ENCODE measurements at places on chromosomes 6 and 20. TPM values are rescaled to one million over a fixed set of nuclear protein-coding genes. Genes with fewer than 3 reads are reported as not detected.

DNA sequence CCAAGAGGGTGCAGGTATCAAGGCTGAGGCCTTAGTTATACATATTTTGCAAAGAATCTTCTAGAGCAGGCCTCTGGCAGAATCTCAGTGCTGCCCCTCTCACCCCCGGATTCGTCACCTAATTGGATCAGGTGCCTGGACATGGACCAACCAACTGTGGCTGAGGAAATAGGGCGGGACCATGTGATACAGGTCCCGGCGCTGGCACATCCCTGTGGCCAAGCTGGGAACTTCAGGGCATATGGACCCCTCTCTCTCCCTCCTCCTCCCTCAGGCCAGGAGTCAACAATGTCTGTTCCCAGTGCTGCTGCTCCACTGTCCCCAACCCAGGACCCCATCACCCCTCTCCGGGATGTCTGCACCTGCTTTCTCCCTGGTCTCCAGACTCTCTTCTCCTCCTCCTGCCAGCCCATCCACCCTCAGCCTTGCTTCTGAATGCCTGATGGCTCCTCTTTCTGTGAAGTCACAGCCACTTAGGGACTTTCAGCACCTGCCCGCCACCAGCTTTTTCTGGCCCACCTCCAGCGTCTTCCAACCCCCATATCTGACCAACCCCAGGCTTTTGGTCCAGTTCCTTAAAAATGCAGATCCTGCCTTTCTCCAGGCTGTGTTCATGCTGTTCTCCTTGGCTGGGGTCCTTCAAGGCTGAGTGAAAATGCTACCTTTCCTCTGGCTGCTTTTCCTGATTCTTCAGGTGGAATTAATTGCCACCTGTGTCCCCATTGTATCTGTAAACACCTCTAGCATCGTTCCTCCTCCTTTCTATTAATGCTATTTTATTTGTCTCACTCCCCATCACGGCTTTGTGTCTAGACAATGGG is 19.0 kb upstream of the MLN start:
- H3K27me3 ChIP-seq: no peaks in the 10 kb centered on the region
- no peak for DNase-seq
- H3K27ac ChIP-seq: no peak overlapping the region
- peaks cover 5% of the 10 kb centered on the region for H3K4me1 ChIP-seq

DNA sequence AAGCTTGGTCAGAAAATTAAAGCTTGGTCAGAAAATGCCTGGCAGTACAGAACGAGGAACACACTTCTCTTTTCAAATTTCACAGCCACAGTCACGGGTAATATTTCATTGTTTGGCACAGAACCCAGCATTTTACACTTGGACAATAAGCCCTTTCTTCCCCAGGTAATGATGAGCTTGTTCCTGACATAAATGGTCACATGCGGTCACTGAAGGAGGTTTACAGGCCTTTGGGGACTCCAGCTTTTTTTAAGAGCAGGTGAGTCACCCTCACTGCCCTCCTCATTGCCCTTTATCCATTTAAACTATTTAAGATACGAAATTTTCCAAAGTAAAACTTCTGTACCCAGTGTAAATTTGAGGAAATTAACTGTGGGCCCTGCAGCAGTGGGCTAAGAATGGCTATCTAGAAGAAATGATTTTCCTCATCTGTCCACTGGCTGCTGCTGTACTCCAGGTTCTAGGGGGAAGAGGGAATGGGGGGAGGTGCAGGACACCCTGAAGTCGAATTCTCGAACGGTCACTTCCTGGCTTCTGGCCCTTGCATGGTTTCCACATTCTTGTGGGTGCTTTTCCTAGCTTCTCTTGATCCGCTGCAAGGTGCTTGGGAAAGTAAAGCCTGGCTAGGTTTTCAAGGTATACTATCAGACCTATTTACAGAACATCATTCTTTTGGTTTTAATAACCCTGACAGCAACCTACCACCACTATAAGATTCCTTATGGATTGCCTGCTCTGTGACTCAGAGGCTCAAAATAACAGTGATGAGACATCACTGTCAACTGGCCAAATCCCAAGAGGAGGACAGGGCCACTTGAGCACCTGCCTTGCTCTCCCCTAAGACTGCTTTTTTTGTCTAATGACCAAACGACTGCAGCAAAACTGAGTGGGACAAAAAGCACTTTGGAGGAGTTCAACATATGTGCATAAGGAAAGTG is 75.8 kb downstream of the PREP start:
- H3K36me3 ChIP-seq: peaks cover 34% of the 10 kb centered on the region
- no peaks in the 10 kb centered on the region for H3K27me3 ChIP-seq
- no peak for DNase-seq
- H3K4me3 ChIP-seq: no peak overlapping the region

DNA sequence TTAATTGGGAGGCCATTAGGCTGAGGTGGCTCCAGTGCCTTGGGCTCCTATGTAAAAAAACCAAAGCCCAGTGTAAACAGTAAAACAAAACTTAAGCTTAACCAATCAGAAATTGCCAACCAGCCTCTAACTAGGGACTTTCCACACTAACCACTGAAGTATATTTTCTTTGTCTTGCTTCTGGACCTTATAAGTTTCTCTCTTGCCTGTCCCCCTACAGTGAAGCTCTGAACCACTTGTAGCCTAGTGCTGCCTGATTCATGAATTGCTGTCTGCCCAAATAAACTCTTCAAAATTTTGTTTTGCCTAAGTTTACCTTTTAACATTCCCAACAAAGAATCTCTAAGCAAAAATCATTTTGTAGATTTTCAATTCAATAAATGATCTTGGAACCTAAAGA is 28.2 kb downstream of the POPDC3 start:
- H3K36me3 ChIP-seq: no peaks in the 10 kb centered on the region
- no peak for DNase-seq
- H3K27ac ChIP-seq: no peak overlapping the region
- no peak overlapping the region for H3K4me3 ChIP-seq

DNA sequence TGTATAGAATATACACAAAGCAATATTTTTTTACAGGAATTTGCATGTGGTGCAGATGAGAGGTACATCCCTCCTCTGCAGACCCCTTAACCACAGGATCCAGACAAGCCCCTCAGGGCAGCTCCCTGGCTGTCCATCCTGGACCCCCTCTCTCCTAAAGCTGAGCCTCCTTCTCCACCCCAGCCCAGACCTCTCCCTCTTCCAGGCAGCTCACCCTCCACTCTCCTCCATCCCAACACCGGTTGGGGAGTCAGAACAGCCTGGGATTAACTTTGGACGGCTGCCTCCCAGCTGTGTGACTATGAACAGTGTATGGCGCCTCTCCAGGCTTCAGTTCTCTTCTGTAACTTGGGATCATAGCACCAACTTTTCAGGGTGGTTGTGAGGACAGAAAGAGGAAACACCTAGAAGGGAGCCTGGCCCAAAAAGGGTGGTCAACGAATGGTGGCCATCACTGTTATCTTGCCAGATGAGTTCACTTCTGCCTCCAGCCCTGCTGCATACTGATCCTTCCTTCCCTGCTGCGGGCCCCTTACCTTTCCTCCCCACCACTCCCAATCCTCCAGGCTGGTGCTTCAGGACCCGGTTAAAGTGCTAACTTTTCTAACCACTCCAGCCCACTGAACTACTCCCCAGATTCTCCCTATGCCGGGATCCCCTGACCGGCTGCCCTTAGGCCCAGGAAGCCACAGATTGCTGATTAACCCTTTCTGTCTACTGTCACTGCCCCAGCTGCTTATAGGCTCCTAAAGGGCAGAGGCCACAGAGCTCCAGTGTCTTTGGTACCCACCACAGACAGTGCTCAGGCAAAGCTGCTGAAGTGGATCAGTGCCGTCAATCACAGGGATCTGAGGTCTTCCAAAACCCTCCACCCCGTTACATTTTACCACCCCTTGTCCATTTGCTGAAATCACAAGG is 55.9 kb downstream of the GPR6 start:
- H3K27ac ChIP-seq: no peak overlapping the region
- no peak overlapping the region for H3K4me3 ChIP-seq
- no peaks in the 10 kb centered on the region for H3K36me3 ChIP-seq
- no peak for DNase-seq
- H3K4me1 ChIP-seq: peaks cover 4% of the 10 kb centered on the region

- no peak overlapping the region for H3K27ac ChIP-seq
- H3K4me3 ChIP-seq: peak overlapping the region; percentile 63
- no peaks in the 10 kb centered on the region for H3K27me3 ChIP-seq
- H3K36me3 ChIP-seq: peaks cover 7% of the 10 kb centered on the region
- H3K4me1 ChIP-seq: peaks cover 42% of the 10 kb centered on the region
These were observed 2.7 kb downstream of the WRNIP1 start for GRCh38 chr6:2767657-2768524.

DNA sequence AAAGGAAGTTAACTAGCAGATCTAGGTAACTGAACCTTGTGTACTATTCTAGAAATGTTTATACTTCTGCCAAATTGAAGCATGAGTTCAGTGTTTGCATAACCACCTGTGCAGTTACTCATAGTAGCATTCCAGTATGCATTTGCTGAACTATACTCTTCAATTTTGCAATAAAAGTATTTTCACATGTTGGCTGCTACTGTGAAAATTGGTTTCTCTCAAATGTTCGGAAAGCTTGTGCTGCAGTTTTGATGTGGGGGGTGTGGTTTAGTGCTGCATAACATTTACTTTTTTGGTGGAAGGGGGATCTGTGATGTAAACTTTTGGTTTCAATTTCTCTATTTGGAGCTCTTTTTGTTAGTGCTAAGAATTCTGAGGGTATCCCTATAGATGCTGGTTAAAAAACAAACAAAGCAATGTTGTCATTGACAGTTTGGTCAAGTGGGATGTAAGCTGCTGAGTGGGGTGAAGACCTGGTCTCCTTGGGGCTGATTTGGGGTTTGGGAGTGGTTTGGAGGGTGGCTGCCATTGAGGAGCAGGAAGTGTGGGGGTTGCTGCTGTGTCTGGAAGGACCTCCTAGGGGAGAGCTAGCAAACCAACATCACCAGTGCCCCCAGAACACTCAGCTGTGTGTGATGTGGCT is 87.8 kb downstream of the CARMIL1 start:
- no peak overlapping the region for H3K4me3 ChIP-seq
- peak; percentile 58 for DNase-seq
- H3K27me3 ChIP-seq: no peaks in the 10 kb centered on the region

NOTCH4 gene
- 0.35 TPM for total RNA-seq

DNA sequence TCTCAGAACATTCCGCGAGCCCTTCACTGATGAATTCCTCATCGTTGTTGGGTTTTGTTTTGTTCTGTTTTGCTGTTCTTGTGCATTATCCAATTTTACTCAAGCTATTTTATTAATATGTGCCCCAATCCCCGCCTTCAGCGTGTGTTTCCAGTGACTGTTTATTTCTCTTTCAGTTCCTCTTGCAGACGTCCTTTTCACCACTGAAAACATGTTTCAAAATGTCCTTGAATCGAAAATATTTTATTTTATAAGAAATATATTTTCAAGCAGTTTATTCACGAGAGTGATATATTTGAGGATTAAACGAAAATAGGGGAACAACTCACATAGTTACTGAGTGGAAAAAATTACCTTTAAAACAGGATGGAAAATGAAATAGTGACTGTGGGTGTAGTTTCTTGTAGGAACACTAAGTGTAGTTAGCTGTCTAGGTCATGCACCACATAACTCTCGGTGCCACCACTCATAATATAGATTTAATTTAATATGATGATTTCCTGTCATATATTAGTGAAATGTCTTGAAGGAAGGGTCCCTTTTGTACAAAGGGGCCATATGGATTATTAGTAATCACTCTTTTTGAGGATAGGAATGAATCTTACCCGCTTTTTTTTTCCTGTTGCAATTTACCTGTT is 45.3 kb upstream of the HDDC2 start:
- H3K27ac ChIP-seq: no peak overlapping the region
- H3K4me3 ChIP-seq: no peak overlapping the region
- no peak for DNase-seq
- no peaks in the 10 kb centered on the region for H3K36me3 ChIP-seq
- peaks cover 6% of the 10 kb centered on the region for H3K4me1 ChIP-seq

LINC00237 gene
- total RNA-seq: not detected

DNA sequence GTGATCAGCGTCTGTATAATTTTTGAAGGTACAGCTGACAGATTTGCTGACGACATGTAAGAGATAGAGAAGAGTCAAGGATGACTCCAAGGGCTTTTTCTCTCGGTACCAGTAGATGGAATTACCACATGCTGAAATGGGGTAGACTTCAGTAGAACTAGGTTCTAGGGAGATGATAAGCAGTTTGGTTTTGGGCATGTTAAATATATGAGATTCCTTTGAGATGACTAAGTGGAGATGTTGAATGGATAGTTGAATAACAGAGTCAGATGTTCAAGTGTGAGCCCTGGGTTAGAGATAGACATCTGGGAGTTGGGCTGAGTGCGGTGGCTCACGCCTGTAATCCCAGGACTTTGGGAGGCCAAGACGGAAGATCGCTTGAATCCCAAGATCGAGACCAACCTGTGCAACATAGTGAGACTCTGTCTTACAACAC is 50.0 kb downstream of the PHF20 start:
- no peak overlapping the region for H3K27ac ChIP-seq
- peaks cover 25% of the 10 kb centered on the region for H3K4me1 ChIP-seq
- no peaks in the 10 kb centered on the region for H3K27me3 ChIP-seq
- no peak overlapping the region for H3K4me3 ChIP-seq
- H3K36me3 ChIP-seq: no peaks in the 10 kb centered on the region

SERPINB1 gene
- total RNA-seq: 56.7 TPM

GRCh38 chr6:150906641-150907326 is 41.3 kb downstream of the MTHFD1L start:
- H3K4me3 ChIP-seq: no peak overlapping the region
- DNase-seq: no peak
- no peaks in the 10 kb centered on the region for H3K4me1 ChIP-seq
- H3K36me3 ChIP-seq: no peaks in the 10 kb centered on the region
- H3K27ac ChIP-seq: no peak overlapping the region
- H3K27me3 ChIP-seq: no peaks in the 10 kb centered on the region

DNA sequence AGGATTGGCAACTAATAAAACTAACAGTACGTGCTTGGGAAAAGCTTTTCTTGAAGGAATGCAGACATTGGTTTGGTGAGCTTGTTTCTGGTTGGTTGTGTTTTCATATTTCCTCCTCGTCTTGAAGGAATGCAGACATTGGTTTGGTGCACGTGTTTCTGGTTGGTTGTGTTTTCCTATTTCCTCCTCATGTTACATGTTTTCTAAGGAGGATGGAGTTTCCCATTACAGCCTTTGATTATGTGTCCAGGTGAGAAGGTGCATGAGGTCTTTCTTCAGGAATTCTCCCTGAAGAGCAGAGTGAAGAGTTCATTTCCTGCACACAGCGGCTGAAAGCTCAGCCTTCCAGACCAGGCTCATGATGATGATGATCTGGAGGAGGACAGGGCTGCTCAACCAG is 190.6 kb downstream of the SMOC2 start:
- H3K4me1 ChIP-seq: no peaks in the 10 kb centered on the region
- no peak for DNase-seq
- H3K27me3 ChIP-seq: no peaks in the 10 kb centered on the region
- H3K36me3 ChIP-seq: no peaks in the 10 kb centered on the region

GRCh38 chr6:43930440-43931154 is 160.6 kb downstream of the VEGFA start:
- H3K27ac ChIP-seq: no peak overlapping the region
- DNase-seq: no peak
- no peaks in the 10 kb centered on the region for H3K4me1 ChIP-seq
- no peaks in the 10 kb centered on the region for H3K36me3 ChIP-seq
- H3K27me3 ChIP-seq: no peaks in the 10 kb centered on the region
- H3K4me3 ChIP-seq: no peak overlapping the region

All from CD4-positive, alpha-beta memory T cell (primary cell).